ENCODE measurements at places on chromosomes 5 and 9. TPM values are rescaled to one million over a fixed set of nuclear protein-coding genes. Genes with fewer than 3 reads are reported as not detected.

PCDHGB3 gene
- 3.4 TPM for total RNA-seq

- DNase-seq, result no peak
These were observed 2.6 kb downstream of the CTNNAL1 start for GRCh38 chr9:109010746-109011145.

RNF208 gene
- total RNA-seq, result 10.5 TPM

DNA sequence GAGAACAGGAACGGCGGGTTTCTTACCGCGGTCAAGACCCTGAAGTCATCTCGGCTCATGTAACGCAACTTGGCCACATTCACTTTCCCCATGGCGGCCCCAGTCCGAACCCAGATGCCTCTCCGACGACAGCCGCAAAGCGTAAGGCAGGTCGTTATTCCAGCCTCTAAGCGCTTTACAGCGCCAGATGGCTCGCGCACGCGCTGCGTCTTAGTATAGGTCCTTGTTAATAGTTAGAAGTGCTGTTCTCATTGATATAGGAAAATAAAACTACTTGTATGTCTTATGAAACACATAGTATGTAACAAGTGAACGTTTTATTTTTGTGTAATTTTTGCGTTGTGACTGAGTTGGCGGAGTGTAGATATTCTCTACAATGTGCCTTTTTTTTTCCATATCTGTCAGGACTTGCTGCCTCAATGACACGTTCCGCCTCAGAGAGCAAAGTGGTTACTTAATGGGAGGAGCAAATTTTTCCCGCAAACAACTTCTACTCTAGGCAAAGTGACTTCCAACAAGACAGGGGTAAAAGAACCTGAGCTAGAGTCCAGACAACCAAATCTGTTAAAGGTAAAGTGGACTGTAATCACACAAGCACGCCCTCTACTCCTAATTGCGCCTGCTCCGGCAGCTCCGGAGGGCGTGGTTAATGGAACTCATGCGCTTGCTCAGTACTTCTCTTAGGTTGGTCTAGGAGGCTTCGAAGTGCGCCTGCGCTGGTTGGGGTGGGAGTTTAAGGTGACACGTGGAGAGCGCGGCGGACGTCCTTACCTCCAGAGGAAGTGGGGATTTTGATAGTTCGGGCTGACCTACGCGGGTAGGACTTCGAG lies at the start of gene RIOK2:
Gene RIOK2 (minus strand): TSS at position 148 of the 830 bp plus-strand sequence. CDS start 56 bp downstream, at position 92.
- DNase-seq, result peak; percentile 97

Data from endodermal cell (in vitro differentiated cells).